CD8-positive, alpha-beta T cell (primary cell): ENCODE measurements at places on chromosomes 5 and 9.

- DNase-seq = no peak
Measured at GRCh38 chr9:99272836-99273235, 50.8 kb downstream of the SEC61B start.

DNA sequence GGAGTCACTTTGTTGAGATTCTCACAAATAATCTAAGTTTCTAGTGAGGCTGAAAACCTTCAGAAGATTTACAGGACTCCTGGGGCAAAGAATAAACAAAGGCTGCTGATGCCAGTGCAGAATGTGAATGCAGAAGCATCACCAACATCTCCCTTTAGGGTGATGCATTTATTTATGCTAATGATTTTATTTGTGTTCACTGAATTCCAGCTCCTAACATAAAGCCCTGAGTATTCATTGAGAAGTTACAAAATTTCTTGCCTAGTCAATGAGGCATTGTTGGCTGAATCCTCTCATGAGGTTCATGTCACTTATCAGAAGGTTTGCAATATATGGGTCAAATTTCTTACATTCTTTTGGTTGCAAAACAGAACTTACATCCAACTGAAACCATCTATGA lies 70.0 kb downstream of the GRIN3A start:
- no peak for DNase-seq

GRCh38 chr9:133609311-133610098 lies at the start of gene FAM163B:
Gene FAM163B, minus strand, starts transcription at chr9:133609389. Its CDS starts 29,166 bp downstream, at chr9:133580223.
- DNase-seq = peak; percentile 7

GRCh38 chr9:77488439-77489126 lies 159.5 kb downstream of the GNA14 start:
- DNase-seq = no peak

DNA sequence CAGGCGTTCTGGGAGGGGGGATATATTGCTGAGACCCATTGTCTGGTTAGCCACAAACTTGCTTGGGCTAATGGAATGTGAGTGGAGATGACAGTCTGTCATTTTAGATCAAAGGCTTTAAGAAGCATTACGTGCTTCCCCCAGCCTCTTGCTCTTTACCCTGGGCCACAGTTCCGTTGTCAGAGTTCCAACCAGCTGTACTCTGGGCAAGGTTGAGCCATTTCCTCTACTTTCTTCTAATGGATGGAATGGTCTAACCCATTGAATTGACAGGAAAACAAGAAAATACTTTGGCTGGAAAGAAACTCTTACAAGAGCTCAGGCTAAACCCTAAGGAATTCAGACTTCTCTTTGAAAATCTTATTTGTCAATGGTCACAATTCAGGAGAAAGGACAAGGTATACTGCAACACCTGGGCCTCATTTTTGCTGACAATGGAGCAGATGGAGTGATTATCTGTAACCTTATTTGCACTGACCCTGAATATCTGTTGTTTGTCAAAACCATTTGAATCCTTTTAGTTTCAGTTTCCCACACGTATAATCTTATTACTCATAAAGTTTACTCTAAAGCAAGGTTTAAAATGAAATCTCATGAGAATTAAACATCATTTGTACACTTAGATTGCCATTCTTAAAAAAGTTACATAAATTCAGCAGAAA lies 231.4 kb downstream of the PDE4D start:
- no peak for DNase-seq

GRCh38 chr9:109403116-109403515 lies 82.3 kb upstream of the EPB41L4B start:
- no peak for DNase-seq

DNA sequence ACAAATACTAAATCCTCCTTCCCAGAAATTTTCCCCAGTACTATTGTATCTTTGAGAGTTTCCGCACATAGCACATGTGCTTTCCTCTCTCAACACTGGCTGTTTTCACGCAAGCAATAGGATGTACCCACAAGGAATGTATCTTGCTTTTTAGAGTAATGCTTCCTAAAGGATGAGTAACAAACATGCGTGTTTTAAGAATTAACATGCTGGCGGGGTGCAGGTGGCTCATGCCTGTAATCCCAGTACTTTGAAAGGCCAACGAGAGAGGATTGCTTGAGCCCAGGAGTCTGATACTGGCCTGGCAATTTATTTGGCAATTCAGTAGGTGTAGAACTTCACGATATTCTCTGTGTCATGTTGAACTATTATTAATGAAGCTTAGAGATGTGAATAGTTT lies 4.6 kb downstream of the RUFY1 start:
- no peak for DNase-seq

DNA sequence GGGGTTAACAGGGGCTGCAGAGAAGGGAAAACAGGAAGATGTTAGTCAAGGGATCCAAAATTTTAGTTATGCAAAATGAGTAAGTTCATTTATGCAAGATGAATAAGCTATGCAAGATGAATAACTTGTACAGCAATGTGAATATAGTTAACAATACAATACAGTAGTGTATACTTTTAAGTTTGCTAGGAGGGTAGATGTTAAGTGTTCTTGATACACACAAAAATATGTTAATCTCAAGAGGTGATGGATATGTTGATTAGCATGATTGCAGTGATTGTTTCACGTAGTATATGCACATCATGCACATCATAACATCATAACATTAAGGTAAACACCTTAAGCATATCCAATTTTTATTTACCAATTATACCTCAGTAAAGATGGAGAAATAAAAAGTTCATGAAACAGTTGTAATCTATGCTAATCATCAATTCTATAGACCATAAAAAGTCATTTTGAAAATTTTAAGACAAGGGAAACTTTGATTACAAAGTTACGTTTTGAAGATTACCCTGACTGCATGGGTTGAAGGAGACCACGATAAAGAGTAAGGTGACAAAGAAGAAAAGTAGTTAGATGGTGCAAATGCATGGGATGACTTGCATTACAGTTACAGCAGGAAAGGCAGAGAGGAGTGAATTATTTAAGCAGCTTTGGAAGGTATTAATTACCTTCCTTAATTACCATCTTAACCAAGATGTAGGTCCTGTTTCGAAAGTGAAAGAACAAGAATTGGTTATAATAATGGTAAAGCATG lies 31.4 kb downstream of the FAM174A start:
- no peak for DNase-seq

DNA sequence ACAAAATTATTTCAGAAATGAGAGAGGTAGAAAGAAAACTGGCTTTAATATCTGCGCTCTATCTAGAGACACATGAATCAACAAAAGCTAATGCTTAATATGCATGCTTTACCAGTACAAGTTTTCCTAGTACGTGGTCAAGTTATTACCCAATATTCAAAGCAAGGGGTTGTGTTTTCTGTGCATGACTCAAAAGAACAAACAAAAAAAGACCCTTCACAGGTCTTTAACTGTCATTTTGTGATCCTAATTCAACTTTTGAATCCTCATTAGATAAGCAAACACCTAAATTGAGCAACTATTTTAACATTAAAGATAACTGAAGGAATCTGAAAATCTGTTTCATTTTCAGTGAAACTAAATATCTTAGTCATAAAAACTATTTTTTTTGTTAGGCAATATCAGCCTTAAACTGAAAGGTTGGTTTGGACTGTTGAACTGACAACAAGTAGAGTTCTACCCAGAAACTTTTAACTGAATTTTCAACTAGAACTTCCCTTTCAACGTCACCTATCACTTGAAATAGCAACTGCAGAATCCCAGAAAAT lies 12.5 kb downstream of the ST8SIA4 start:
- no peak for DNase-seq

DNA sequence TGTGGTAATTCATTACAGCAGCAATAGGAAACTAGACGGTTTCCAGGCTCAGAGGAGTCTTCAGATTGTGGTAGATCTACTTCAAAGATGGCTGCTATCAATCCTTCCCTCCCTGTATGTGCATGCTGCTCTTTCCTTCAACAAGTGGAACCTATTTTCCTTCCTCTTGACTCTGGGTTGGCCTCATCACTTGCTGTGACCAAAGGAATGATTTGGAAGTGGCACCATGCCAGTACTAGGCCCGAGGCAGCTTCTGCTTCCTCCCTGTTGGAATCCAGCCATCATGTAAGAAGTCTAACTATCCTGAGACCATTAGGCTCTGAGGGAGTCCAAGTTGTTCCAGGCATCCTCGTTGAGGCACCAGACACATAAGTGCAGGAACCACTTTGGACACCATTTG lies 46.5 kb upstream of the MCTP1 start:
- no peak for DNase-seq

DNA sequence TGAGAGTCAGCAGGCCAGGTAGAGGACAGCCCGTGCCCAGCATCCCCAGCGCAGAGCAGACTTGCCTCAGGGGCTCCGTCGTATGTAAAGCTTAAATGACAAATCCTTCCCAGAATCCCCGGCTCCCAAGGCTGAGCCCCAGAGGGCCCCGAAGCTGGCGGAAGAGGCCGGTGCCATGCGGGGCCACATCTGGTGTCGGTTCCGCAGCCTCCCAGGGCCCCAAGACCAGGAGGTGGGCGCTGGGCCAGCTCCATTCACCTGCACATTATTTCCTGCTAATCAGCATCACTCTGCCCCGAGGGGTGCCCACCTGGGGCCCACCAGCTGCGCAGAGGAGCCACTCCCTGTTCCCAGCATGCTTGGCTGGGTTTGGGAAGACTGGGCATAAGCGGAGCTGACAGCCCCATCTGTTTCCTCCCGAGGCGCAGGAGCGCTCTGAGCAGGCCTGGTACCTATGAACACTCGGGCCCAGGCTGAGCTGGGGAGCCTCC lies 124.0 kb upstream of the PPP1R26 start:
- no peak for DNase-seq

GRCh38 chr9:129832982-129833381 lies 2.1 kb downstream of the C9orf78 start:
- no peak for DNase-seq

- DNase-seq = no peak
Measured at GRCh38 chr9:107694390-107694789, 204.8 kb upstream of the KLF4 start.

DNA sequence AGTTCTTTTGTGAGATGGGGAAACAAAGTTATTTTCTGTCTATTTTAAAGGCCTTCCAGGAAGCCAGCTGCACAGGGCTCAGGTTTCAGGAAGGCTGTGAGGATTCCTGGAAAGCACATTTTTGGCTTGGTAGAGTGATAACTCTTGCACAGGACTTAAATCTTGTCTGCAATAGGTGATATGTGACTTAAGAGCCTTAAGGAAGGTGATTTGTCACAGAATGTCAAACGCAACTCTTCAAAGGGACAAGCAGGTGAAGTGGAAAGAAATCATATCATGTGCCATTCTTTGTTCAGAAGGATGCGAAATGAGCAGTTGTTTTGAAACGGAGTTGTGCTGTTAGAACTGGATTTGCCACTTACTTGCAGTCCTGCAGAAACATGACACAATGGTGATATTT lies 459.3 kb downstream of the MAT2B start:
- no peak for DNase-seq

- DNase-seq = no peak
Measured at GRCh38 chr5:351921-352245, 30.4 kb downstream of the AHRR start.

DNA sequence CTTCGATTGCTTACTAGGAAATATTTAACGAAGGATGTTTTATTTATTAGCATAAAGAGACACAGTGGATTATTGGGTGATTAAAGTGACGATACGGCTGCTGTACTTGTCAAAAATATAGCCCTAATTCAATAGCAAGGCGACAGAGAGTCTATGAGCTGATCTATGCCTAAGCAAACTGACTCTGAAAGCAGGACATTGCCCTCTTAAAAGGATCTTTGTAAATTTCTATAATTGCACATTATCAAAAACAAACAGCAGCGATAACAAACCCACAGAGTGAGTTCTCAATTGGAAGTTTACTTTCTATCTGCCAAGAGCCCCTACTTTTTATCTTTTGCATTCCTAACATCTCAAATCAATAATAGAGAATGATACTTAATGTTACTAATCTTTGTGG lies 31.4 kb downstream of the TLX3 start:
- DNase-seq = no peak

DNA sequence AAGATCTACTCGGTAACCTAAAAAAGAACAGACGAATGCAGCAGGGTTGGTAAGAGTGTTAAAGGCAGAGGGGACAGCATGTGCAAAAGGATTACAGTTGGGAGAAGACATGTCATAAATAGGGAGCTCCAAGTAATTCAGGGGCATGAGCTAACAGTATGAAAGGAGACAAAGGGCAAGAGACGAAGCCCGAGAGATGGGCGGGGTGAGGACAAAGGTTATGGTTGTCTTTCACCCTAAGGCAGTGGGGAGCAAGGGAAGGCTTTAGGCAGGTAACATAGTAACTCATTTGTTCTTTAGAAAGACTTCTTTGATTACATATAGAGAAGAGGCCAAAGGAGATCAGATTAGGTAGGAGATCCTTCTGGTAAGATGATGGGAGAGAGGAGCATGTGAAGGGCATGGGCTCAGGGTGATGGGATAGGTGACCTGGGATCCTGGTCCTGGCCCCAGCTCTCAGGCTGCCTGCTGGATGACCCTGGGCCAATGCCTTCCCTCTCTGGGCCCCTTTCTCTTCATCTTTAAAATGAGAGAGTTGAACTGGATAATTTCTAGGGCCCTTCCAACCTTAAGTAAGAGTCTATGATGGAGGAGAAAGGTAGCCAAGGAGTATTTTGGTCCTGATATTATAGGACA lies 19.5 kb downstream of the MORN5 start:
- no peak for DNase-seq

GRCh38 chr9:121700165-121700831 lies 48.9 kb downstream of the DAB2IP start:
- DNase-seq = peak; percentile 45

DNA sequence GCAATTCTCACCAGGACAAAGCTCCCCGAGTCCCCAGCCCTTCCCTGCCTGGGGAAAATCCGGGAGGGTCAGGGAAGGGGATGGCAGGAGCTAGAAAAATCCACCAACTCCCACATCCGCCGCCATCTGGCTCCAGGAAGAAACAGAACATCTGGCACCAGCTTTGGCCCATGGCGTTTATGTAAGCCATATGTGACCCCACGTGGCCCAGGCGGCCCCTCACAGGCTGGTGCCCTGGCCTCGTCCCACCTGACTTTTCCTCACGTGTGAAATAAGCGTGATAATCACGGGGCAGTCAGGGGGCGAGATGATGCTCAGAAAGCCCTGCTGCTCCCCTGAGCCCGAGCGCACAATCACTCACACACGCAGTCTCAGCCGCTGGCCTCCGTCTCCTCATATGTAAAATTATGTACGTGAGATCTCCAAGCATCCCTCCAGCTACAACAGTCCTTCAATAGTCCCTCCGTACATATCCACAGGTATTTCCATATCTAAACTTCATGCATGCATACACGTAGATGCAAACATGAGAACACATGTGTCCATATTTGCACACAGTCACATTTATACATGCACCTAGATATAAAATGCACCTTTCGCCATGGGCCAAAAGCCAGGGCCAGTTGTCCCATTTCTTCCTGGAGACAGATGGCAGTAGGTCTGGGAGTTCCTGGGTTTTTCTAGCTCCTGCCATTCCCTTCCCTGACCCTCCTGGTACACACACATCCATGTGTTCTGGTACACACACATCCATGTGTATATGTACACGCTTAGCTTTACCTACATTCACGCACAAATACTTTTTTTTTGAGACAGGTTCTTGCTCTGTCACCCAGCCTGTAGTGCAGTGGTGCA lies 28.9 kb downstream of the PLPP7 start:
- DNase-seq = no peak

- no peak for DNase-seq
Measured at GRCh38 chr9:95643619-95644018, 126.8 kb upstream of the PTCH1 start.
